Left colon (tissue), 2 donors: ENCODE measurements at places on chromosomes 4 and X. TPM values are rescaled to one million over a fixed set of nuclear protein-coding genes. Genes with fewer than 3 reads are reported as not detected.

TIGD4 gene
- 0.17 TPM for total RNA-seq

GRCh38 chr4:148060264-148061140 is 328.6 kb downstream of the ARHGAP10 start:
- no peak for DNase-seq

DNA sequence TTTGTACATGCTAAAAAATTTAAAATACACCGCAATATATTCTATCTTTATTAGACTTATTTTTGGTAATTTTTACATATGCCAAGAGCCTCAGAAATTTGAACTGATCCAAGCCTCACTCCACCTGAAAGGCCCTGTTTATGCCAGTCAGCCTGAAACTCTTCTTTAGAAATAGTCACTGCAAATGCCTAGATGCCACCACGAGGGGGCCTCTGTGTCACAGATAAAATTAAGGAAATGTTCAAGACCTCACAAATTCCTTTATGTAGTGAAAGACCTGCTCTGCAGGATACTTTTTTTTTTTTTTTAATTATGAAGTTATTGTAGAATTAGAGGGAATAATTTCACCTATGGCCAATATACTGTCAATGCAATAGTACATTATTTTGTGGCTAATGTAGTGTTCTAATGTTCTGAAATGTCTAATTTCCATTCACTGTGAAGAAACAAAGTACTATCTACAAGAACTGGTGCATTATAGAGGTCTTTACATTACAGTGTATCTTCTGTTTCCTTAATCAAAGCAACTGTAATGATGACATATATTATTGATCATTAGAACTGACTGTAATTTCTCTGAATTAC is 69.8 kb downstream of the DTHD1 start:
- peak; percentile 30 for DNase-seq

- DNase-seq: no peak
Observed at GRCh38 chrX:72060196-72060920, 71.4 kb downstream of the RTL5 start.

DNA sequence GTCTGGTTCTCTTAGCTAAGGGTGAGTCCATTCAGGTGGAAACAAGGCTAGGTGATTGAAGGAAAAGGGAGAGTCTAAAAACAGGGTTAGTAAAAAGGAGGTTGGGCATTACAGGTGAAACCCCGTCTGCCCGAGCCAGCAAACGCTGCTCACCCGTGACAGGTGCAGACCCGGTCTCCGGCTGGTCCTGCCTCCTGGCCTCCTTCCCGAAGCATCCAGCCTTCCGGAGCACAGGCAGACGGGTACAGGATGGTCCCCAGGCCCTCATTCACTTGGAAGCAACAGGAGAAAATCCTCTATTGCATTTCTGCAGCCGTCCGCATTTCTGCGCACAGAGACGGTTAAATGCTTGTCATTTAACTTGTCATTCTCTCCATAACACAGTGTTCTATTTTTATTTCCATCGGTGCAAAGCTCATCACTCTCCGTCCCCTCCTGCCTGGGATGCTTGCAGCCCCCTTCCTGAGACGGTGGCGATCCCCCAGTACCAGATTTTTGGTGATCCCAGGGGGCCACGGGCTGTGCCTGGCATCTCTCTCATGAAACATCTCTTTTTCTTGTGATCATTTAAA is 90.8 kb upstream of the PPP2R3B start:
- no peak for DNase-seq

- DNase-seq: no peak
Observed at GRCh38 chr4:84232309-84233095, 266.6 kb downstream of the NKX6-1 start.
